LoVo (cell line): ENCODE measurements at places on chromosomes 6 and 20.

- no peak for DNase-seq
Observed at GRCh38 chr6:46882645-46883044, 39.1 kb downstream of the ADGRF5 start.

DNA sequence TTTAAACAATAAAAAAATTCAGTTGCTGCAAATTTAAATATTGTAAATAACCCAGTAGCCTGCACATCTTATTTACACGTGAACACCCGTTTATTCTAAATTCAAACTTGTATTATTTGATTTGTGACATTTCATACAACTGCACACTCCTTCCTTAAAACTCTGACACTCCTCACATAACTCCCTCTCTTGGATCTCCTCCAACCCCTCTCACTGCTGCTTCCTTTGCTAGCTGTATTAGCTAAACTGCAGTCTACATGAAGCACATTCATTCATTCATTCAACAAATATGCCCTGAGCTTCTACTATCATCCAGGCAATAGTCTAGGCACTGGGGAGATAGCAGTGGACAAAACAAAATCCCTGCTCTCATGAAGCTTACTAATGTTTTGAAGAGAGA is 47.0 kb downstream of the FBXL4 start:
- DNase-seq, result no peak

DNA sequence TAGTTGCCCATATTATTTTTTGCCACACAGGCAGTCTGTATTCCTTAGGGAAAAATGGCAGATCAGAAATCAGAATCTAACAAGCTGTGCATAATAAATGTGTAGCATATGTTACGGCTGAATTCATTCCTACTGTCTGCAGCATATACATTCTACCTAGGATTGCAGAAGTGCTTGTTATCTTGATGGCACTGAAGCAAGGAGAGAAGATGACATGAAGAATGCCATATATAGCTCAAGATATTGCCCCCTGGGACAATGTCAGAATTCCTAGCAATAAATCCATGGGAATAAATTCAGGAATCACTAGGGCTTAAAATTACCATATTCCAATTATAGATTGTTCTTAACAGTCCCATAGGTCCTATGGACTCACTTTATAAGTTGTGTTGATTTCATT is 293.0 kb upstream of the CNR1 start:
- no peak for DNase-seq

DNA sequence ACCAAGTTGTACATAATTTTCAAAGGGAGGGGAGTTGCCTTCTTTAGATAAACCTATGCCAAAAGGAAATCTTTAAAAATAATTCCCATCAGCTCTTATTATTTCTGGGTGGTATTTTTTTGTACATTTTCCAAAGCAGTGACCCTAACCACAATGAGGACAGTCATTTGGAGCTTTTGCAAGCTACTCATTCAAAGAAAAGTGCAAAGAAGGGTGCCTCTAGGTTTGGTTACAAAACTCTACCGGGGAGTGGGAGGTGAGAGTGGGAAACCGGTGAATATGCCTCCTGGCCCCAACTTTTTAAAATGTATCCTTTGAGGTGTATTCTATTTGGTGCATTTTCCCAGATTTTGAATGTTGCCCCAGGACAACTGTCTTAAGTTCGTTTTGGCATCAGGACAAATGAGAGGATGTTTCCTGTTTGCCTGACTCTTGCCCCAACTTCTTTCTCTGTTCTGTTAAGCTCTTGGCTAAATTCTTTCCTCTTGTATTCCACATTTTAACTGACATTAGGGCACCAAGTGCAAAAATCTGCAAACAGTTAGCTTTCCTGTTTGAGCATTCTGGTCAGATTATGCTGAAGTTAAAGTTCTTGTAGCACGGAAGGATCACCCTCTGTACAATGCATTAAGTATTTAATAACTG is 78.9 kb downstream of the SLX4IP start:
- DNase-seq, result no peak

DNA sequence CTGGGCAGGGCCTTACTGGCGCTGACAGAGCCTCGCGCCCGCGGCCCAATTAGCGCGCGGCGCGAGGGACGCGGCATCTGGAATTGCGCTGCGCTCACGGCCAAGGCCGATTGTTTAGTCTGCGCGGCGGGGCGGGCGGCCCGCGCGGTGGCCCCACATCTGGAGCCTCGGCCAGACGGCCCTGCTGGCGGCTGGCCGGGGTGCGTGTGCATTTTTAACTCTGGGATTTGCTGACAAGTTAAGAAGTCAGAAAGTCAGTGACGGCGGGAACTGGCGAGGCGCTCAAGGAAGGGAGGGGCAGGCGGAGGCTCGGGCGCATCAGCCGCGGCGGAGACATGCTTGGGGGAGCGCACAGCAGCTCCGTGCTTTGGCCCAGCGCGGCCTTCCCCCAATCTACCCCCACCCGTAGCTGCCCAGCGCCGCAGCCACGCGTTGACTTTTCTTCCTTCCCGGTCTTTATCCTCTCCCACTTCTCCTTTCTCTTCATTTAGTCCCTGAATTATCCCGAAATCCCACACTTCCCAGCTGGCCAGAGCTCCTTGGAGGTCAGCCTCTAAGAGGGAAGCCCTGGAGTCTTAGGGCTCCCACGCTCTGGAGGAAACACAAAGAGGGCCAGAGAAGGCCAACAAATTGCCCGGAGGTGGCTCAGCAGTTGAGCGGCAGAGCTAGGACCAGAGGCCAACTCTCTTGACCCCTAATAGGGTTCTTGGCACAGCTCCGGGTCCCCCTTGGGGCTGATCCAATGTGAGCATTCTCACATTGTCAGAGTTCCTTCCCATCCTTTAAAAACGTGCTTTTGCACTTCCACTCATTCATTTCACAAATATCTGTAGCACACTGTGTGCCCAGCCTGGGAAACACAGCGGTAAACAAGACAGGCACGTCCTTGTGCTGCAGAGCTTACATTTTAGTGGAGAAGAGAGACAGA is 40.8 kb upstream of the FOXP4 start:
- DNase-seq, result no peak

DNA sequence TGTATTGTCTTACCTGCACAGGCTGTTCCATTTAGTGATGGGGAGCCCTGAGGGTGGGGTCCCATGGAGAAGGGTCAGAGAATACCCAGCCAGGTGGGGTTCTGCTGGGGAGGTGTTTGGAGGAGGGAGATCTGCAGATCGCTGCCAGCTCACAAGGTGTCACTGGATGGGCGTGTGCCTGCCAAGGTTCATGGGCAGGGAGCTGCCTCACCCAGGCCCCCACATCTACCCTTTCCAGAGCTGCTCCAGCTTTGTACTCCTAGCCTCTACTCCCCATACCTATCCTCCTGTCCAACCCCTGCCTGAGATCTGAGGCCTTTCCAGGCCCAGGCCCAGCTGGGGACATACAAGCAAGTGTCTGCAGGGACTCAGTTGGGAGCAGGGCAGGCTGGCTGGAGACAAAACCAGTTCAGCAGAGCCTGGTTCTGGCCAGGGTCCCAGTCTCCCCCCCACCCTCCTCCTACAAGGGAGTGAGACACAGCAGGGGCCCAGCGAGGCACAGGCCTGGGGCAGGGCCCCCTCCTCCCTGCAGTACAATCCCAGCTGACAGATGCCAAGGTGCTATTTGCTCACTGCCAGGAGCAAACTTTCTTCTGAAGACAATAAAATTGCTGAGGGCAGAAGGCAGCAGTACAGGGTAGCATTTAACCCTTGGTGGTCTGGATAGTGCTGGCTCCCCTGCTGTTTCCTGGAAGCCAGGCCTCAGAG is 19.7 kb downstream of the SPDEF start:
- DNase-seq, result no peak

DNA sequence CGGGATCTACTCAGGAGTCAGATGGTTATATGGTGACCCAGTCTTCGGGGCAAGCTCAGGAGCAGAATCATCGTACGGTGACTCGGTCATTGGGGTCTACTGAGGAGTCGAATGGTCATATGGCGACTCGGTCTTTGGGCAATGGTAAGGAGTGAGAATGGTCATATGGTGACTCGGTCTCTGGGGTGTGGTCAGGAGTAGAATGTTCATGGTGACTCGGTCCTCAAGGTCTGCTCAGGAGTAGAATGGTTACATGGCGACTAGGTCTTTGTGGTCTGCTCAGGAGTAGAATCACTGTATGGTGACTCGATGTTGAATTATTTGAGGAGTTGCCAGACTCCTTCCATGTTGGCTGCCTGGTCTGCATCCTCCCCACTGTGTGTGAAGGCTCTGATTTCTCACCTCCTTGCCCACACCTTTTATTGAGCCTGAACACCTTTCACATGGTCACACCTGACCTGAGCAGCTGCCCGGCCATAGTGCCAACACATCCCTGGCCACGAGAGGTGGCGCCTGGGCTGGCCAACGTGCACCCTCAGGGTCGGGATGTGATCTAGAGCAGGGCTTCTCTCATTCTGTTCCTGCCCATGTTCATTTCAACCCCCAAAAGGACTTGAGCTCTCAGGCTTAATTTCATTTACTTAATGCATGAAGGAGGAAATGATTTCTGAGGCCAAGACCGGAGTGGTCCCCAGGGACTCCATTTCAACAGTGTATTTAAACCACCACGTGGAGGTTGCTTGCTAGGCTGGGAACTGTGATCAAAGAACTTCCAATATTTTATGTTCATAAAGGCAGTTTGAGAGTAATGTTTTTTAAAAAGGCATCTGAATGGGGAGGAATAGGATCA is 119.5 kb downstream of the PHACTR3 start:
- no peak for DNase-seq

DNA sequence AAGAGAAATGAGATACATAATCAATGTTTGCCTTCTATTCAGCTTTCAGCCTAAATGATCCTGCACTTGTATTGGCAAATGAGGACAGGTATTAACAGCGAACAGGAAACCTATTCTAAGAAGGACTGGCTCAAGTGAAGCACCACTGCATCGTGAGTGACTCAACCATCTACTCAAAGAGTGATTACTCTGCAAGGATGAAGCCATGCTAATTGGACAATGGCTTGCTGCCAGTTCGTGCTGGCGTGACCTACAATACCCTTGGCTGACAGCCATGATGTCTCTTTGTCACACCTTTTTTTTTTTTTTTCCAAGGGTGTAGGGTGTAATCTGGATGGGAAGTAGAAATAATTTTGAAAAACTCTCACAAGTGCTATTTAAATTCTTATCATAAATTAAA is 104.9 kb downstream of the GJA10 start:
- DNase-seq, result peak; percentile 73

GRCh38 chr6:39821046-39821740 is 29.0 kb downstream of the DAAM2 start:
- DNase-seq, result no peak
